ENCODE measurements at places on chromosomes 7 and 10. TPM values are rescaled to one million over a fixed set of nuclear protein-coding genes. Genes with fewer than 3 reads are reported as not detected.

- DNase-seq = no peak
Measured at GRCh38 chr10:74194999-74195398, 44.0 kb downstream of the ADK start.

GRCh38 chr10:43968076-43968475 is 319.4 kb upstream of the ZNF32 start:
- DNase-seq = no peak

GRCh38 chr10:7857262-7857661 is 39.0 kb downstream of the TAF3 start:
- DNase-seq = peak; percentile 22

- no peak for DNase-seq
Measured at GRCh38 chr7:157580324-157580723, 243.5 kb downstream of the DNAJB6 start.

GRCh38 chr10:52621635-52622079 is 150.9 kb downstream of the MBL2 start:
- DNase-seq = peak; percentile 7

- DNase-seq = peak; percentile 96
Measured at GRCh38 chr7:50940621-50941020, 157.9 kb upstream of the GRB10 start.

- peak; percentile 90 for DNase-seq
Measured at GRCh38 chr7:42972699-42973500, 40.7 kb downstream of the MRPL32 start.

GRCh38 chr10:70277396-70278030 is 6.3 kb downstream of the NPFFR1 start:
- no peak for DNase-seq

DNA sequence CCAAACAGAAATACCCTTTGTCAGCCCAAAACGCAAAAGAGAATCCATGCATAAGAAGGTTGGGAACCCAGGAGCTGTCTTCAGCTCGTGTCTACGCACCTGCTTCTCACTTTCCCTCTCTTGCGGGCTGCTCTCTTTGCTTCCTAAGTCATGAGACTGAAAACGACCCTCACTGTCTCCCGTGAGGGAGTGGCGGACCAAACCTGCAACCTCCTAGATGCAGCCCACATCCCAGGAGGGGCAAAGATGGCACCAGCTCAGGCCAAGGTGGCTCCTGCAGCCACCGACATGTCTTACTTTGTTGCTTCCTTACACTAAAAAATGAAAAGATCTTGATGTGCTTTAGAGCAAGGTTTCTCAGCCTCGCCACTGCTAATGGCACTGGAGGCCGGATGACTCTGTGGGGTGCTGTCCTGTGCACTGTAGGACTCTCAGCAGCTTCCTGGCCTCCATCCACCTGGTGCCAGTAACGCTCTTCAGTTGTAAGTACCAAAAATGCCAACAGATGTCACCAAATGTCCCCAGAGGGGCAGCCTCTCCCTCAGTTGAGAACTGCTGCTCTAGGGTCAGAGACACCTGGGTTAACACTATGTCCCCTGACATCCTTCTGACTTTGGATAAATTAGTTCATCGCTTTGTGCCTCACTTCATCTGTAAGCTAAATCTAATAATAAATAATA is 179.8 kb upstream of the PFKP start:
- DNase-seq = no peak

DNA sequence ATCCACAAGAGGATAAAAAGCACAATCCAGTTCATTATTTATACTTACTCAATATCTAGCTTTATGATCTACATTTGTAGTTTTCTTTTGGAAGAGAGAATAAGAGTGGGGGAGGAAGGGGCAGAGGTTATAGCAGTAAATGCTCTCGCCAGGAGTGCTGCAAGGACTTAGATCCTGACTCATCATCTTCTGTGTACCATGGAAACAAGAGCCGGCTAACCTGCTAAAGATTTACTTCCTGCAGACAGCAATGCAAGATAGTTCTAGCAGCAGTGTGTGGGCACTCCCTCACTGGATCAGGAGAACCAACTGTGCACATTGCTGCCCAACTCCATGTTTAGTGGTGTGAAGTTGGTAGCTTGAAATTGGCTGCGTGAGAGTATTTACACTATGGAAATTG is 47.7 kb upstream of the TRIL start:
- DNase-seq = no peak

GRCh38 chr10:33967606-33968120 is 633.2 kb upstream of the NRP1 start:
- no peak for DNase-seq

Gene LBX1
- 11.7 TPM for total RNA-seq

Gene PLXDC2
- total RNA-seq = 16.2 TPM

Gene FAM131B
- 1.5 TPM for total RNA-seq

Gene OPN4
- not detected for total RNA-seq

Gene TMEM270
- not detected for total RNA-seq

Gene NPFFR1
- total RNA-seq = not detected

Gene CFAP58
- total RNA-seq = 0.62 TPM

Data from myocyte (in vitro differentiated cells).